KBM-7 (cell line): ENCODE measurements at places on chromosomes 7 and 10.

- DNase-seq = no peak
These were observed 87.8 kb upstream of the RHEB start for GRCh38 chr7:151607464-151607867.

GRCh38 chr10:621513-621912, 68.0 kb downstream of the DIP2C start:
- DNase-seq = no peak

- no peak for DNase-seq
These were observed 24.9 kb downstream of the POLR3A start for GRCh38 chr10:78004215-78005026.

- no peak for DNase-seq
These were observed 136.6 kb downstream of the SPAG6 start for GRCh38 chr10:22481687-22482539.

DNA sequence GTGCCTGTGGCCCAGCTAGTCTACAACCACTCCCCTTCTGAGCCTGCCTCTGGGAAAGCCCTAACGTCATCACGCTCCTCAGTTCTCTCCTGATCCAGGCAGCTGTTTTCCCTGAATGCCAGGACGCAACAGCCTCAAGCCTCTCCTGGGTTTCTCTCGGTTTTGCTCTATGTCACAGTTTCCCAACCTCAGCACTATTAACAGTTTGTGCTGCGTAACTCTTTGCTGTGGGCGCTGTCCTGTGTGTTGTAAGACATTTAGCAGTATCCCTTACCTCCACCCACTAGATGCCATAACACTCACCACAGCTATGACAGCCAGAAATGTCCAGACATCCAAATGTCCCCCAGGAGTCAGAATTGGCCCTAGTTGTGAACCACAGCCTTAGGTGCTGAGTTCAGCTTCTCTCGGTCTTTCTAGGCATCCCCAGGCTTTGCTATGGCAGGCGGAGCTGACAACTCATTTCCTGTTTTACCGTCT, 226.3 kb upstream of the NPVF start:
- no peak for DNase-seq

DNA sequence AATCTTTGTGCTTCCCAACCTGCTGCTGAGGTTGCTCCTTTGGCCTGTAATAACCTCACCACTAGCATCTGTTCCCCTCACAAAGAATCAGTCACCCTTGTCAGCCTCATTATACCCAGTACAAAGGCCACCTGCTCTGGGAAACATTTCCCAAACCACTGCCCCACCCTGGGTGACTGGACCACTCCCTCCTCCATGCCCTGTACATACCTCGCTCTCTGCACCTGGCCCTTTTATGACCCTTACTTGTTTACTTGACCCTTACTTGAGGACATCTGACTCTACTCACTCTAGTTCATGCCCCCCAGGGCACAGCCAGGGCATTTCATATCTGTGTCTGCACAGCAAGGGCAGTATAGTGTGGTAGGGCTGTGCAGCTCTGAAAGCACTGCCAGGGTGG, 21.4 kb upstream of the AOC1 start:
- DNase-seq = no peak

DNA sequence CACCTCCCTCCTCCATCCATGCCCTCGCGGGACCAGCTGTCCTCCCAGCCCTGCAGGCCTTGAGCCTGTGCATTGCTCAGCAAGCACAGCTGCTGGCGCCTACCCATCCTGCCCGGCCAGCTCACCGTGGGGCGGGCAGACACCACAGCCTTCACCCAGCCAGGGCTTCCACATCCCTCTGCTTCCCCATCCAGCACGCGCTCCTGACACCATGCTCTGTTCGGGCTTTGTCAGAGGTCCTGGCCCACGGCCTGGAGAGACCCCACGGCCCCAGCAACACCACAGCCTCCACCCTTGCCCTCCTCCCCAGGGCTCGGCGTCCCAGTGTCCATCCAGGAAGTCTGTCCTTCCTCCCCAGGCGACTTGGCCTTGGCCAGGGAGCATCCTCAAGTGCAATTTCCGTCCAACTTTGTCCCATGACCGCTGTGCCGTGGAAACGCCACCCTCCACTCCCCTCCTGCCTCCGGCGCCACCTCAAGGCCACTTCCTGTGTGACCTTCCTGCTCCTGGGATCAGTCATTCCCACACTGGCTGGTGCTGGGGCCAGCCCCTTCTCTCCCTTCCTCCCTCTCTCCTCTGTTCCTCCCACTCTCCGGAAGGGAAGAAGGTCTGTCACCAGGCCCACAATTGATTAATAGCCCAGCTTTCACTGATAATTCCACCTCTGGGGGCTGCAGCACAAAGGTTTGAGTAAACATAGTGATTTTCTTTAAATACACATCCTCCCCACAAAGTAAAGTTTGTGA, 71.5 kb upstream of the SMNDC1 start:
- DNase-seq = no peak

GRCh38 chr7:8817448-8818036, 384.1 kb downstream of the NXPH1 start:
- DNase-seq = no peak

DNA sequence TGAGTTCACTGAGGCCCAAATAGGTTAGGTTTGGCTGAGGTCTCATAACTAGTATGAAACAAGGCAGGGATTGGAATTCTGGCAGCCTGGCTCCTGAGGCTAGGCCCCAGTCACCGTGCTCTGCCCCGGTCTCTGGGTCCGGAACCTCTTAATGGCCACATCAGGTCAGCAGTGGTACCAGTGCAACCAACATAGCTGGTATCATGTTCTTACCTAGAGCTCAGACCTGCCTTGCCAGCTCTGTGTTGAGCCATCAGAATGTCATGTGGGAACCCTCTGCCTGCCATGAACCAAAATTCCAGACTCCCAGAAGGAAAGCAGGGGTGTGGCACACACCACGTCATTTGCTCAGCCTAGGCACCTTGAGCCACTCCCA, 56.5 kb downstream of the ZNF467 start:
- no peak for DNase-seq

GRCh38 chr10:117462424-117462792, 80.1 kb upstream of the EMX2 start:
- DNase-seq = no peak

GRCh38 chr7:25617214-25617613, 388.9 kb upstream of the NPVF start:
- DNase-seq = no peak

DNA sequence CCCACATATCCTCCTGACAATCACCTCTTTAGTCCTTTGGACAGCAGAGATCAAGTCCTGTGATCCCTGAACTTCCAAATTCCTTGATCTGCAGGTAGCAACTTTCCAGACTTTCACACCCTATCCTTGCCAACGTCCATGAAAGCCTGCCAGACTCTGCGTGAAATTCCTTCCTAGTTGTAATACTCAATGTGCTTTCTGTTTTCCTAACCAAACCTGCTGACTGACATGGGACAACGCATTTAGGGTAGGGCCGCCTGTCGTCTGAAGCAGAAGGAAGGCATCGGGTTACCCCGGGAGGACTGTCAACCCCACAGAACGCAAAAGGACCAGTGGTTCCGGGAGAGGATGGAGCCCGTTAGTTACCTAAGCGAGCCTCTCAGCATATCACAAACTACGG, 23.9 kb downstream of the ITGA8 start:
- no peak for DNase-seq

GRCh38 chr7:108598153-108598552, 28.5 kb downstream of the DNAJB9 start:
- DNase-seq = no peak

DNA sequence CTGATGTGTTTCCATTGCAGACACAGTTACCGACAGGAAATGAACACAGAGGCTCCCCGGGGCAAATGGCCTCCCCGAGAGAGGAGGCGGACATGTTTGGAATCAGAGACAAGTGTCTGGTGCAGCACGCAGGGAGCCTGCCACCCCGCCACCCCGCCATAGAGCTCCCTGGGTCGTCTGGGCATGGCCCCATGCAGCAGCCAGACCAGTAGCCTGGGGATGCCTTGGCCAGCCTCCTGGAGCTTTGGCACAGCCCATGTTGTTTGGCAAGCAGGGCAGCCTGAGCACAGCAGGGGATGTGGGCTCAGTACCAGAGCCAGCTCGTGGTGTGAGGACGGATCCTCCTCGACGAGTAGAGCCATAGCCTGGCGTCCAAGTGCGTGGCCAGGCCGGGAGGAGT, 80.8 kb downstream of the NKX6-2 start:
- no peak for DNase-seq

DNA sequence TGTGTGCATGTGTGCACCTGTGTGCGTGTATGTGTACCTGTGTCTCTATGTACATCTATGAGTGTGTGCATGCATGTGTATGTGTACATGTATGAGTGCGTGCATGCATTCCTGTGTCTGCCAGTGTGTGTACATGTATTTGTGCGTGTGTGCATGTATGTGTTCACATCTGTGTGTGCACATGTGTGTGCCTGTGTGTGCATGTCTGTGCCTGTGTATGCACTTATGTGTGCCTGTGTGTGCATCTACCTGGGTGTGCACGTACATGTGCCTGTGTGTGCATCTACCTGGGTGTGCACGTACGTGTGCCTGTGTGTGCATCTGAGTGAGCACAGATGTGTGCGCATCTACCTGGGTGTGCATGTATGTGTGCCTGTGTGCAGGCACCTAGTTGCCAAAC, 102.2 kb upstream of the DIP2C start:
- DNase-seq = no peak

GRCh38 chr10:48215486-48216203, 58.9 kb downstream of the FRMPD2 start:
- DNase-seq = peak; percentile 67

GRCh38 chr7:55405856-55406541, 40.9 kb downstream of the LANCL2 start:
- DNase-seq = no peak

GRCh38 chr7:122845286-122845685, 41.0 kb downstream of the CADPS2 start:
- DNase-seq = no peak

GRCh38 chr7:114574384-114574783, 159.8 kb downstream of the FOXP2 start:
- DNase-seq = no peak

DNA sequence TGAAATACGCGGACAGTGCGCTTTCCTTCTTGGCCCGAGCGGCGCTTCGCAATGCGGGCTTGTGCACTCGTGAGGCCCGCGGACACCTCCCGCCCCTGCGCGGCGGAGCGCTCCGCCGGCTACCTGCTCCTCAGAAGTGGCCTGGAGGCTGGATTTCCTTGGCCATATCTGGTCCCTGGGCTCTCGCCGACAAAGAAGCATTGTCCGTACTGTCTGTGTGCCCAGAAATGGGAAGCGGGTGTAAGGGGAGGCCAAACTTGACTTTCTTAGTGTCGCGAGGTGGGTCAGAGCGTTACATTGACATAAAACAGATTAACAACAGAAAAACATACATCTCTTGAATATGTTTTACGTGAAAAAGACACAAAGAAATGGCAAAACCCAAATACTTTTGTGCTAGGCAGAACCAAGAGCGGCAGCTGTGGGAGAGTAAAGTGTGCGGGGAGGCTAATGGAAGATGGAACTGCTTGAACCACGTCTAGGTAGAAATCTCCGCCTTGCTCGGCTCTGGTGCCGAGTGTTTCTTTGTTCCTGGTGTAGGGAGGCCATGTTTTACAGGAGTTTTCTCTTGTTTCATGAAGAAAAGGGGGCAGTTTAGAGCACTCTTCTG, 1.4 kb downstream of the LANCL2 start:
- DNase-seq = peak; percentile 52

- DNase-seq = no peak
These were observed 204.2 kb downstream of the DYNC1I1 start for GRCh38 chr7:95976369-95977060.

- no peak for DNase-seq
These were observed 119.5 kb downstream of the BAMBI start for GRCh38 chr10:28796606-28797512.

- DNase-seq = no peak
These were observed 1396.8 kb downstream of the GATA3 start for GRCh38 chr10:9451211-9451773.

GRCh38 chr7:135672560-135673359, 10.4 kb downstream of the STMP1 start:
- DNase-seq = peak; percentile 51

- peak; percentile 20 for DNase-seq
These were observed 1.3 kb upstream of the CDK14 start for GRCh38 chr7:90594751-90595317.

DNA sequence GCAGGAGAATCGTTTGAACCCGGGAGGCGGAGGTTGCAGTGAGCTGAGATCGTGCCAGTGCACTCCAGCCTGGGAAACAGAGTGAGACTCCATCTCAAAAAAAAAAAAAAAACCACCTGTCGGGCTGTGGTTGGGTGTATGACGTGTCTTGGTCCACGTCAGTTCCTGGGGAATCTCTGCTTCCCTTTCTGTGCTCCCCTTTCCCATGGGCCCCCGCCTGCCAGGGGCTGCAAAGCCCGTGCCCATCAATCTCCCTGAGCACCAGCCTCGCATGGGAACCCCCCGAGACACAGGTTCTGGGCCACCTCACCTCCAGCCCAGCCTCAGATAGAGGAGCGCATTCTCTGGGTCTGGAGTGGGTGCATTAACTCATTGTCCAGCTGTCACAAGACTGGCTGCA, 2.3 kb upstream of the SH2B2 start:
- DNase-seq = no peak

GRCh38 chr7:107953924-107954303, 49.0 kb downstream of the LAMB1 start:
- no peak for DNase-seq

- no peak for DNase-seq
These were observed 9.0 kb downstream of the SPOCK2 start for GRCh38 chr10:72079356-72079755.

DNA sequence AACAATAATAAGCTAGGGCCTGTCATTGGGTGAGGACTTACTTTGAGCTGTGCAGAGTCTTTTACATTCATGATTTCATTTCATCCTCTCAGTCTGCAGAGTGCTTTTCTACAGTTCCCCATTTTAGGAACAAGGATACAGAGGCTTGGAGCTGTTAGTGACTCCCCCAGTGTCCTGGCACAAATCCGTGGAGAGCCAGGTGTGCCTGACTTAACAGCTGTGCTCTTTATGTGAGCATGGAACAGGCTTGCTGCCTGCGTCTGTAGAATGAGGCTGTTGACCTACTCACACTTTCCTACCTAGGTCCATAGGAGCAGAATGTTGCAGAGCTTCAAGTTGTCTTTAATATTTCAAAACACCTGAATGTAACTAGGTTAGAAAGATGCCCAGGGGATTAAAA, 50.4 kb upstream of the BTBD16 start:
- no peak for DNase-seq

- no peak for DNase-seq
These were observed 32.3 kb downstream of the PYROXD2 start for GRCh38 chr10:98382691-98383101.

DNA sequence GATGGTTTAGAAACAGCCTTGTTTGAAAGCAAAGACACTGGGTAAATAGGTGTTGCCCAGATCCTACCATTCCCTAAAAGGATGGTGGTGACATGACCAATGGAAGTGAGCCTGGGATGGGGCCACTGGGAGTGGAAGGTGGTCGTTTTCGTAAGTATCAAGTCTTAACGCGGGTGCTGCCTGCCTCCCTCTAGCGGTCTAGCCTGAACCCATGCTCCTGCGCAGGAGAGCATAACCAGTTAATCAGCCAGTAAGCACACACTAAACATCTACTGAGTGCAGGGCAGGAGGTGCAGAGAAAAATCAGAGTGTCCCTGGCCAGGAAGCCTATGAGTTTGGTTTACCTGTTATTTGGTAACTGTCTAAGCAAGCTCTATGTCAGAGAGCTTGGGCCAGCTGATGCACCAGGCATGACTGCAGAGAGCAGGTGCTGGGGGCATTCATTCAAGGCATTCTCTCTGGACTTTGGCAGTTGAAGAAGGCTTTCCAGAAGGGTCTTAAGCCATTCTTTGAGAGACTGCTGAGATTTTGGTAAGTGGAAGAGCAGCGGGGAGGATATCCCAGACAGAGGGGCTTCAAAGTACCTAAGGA, 930 bp downstream of the GARIN1A start:
- DNase-seq = peak; percentile 28

- DNase-seq = no peak
These were observed 9.7 kb downstream of the ABLIM1 start for GRCh38 chr10:114648368-114648767.
